ENCODE measurements at places on chromosomes 2 and 18.

GRCh38 chr2:211228559-211228958 lies 672.2 kb downstream of the CPS1 start:
- no peak for DNase-seq

DNA sequence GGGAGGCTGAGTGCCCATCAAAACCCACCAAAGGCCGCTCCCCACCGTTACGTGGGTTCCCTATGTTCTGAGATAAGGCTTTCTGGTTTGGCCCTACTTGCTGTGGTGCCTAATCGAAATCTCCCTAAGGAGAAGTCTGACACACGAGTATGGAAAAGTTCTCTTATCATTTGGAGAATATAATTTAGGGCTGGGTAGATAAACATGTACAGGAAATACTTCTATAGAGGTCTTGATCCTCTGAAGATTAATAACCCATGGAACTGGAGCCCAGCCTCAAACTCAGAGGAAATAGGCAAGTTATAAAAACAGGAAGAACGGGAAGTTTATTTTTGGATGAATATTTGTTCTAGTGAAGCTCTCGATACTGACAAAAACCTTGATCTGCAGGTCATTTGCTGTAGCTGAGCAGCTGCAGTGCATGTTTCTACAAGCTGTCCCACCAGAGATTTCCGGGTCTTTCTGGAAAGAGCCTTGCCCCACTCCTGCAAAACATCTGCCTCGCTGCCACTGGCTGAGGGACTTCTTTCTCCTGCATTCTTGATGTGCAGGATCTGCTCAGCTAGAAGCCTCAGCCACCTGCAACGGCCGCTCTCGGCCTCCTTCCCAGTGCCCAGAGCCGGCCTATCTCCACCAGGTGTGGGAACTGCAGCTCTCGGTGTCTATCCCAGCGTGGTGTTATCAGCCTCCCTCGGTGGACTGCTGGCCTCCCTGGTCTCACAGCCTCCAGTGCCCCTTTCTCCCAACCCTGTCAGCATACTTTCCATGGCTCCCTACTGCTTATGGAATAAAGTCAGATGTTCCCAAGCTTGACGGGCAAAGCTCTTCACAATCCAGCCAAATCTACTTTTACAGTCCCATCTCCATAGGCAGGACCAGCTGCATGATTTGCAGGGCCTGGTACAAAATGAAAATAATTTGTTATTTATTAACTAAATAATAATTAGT lies 48.6 kb downstream of the SPRED2 start:
- DNase-seq: no peak

DNA sequence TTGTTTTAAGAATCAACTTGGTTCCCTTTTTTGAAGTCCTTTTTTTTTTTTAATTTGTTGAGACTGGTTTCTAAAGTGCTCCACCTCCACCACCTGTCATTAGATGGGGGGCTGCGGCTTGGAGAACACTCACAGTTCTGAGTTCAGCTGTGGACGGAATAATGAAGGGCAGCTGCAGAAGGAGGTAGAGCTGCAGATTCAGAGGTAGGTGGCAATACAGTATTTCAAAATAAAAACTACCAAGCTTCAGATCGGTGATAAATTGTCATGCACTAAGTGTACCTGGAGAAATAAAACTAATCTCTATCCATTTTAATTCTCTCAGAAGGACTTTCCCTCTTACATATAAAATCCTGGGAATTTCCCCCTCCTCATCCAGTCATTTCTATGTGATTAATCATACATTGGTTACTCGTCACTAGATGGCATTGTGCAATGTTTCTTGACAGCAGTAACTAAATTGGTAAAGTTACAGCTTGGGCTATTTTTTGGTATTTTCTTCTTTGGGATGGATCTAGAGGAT lies 81.1 kb upstream of the SLC39A10 start:
- peak; percentile 89 for DNase-seq

- DNase-seq: no peak
These were observed 799 bp downstream of the CEP68 start for GRCh38 chr2:65057054-65057375.

DNA sequence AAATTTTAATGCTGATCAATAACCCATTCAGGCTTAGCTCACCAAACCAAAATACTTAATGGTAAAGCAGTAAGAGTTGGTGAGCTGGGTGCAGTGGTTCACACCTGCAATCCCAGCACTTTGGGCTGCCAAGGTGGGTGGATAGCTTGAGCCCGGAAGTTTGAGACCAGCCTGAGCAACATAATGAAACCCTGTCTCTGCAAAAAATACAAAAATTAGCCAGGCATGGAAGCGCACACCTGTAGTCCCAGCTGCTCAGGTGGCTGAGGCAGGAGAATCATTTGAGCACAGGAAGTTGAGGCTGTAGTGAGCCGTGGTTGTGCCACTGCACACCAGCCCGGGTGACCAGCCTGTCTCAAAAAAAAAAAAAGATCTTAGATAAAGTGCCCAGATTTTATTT lies 35.7 kb upstream of the MPP4 start:
- DNase-seq: no peak

DNA sequence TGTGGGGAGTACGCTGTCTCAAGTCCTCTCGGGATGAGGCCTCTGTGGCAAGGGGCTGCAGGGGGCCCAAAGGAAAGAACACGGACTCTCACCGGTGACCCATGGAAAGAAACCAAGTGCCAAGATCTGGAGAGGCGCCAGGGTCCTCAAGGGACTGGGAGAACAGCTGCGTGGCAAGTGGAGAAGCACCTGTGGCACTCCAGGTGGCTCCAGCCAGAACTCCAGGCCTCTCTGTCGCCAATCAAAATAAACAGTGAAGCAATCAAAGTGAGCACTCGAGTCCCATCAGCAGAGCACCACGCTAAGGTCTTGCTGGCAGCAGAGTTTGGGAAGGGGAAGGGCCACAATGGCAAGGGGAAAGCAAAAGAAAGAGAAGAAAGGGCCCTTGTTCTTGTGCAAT lies 54.7 kb downstream of the BCL2 start:
- DNase-seq: no peak

DNA sequence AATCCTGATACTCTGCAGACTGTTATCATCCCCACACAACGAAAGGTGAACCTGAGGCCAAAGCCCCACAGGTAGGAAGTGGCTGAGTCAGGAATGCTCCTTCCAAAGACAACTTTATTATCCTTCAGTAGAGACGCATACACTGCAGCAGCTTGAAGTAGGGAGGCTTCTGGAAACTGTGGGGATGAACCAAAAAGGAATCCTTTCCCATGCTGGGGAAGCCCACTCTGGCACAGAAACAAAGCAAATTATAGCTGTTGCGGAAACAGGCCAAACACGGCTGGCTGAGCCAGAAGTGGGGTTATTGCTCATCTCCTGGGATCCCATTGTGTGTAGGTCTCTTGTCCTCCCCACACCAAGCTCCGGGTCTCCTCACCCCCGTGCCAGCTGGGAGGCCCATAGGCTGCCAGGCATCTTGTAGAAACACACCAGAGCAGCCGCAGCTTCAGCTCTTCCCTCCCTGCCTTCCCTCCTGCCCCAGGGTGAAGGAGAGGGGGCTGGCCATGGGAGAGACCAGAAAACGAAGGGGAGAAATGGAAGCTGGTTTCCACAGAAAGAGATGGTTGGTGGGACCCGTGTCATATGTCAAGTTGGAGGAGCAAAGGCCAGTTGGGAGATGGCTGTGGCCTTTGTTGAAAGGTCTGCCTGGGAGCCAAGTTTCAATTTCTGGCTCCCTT lies 176.9 kb upstream of the NABP1 start:
- no peak for DNase-seq

Measured in GM23248 (cell line).